GM12878 (cell line): ENCODE measurements at places on chromosomes 12 and 14. TPM values are rescaled to one million over a fixed set of nuclear protein-coding genes. Genes with fewer than 3 reads are reported as not detected.

DNA sequence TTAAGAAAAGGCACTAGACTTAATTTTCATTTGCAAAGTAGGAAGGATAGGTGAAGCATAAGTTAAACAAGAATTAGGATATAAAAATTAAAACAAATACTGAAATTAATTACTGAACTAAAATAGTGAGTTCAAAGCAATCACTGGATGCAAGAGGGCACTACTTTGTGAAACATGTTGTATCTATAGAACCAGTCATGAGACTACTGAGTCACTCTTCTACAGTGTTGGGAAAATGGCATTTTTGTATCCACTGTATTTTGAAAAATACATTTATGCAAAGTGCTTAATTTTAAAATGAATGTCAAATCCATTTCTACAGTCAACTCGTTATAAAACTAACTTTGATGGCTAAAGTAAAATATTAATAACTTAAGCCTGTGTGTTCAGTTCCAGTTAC lies 47.9 kb downstream of the SEL1L start:
- DNase-seq: no peak

- no peak for DNase-seq
Observed at GRCh38 chr12:9634177-9634803, 26.6 kb upstream of the KLRB1 start.

- DNase-seq: no peak
Observed at GRCh38 chr12:55822228-55822627, 4.4 kb downstream of the ORMDL2 start.

DNA sequence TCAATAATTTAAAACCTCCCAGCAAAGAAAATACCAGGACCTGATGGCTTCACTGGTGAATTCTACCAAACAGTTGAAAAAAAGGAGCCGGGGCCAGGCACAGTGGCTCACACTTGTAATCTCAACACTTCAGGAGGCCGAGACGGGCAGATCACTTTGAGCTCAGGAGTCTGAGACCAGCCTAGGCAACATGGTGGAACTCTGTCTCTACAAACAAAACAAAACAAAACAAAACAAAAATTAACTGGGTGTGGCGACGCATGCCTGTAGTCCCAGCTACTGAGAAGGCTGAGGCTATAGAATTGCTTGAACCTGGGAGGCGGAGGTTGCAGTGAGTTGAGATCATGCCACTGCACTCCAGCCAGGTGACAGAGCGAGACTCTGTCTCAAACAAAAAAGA lies 13.7 kb upstream of the TROAP start:
- DNase-seq: no peak

DNA sequence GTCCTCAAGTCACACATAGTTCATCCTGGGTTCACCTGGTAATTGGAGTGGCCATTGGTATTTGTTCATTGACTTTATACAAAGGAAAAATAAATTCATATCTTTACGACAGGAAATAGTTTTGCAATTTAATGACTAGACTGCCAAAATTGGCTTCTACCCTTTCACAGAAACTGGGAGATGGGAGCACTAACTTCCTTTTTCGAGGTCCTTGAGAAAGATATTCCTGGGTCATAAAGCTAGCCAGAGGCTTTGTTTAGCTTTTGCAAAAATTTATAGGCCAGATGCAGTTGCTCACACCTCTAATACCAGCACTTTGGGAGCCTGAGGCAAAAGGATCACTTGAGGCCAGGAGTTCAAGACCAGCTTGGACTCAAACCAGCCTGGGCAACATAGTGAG lies 10.2 kb upstream of the OR11G2 start:
- no peak for DNase-seq

DNA sequence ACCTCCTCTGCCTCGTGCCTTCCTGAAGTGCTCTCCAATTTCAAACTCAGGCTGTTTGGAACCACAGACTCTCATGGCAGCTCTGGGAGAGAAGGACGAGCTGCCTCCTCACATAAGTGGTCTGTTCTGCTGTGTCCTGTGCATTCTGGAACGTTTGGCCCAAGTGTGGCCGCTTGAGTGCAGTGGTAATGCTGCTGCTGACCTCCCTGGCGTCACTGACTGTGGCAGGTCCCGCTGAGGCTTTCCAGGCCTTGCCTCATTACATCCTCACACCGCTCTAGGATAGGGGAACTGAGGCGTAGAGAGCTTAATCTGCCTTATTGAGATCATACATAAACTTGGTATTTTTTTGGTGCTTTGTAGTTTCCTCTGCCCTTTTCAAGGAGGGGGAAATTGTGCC lies 14.2 kb downstream of the CCDC92 start:
- DNase-seq: no peak

DNA sequence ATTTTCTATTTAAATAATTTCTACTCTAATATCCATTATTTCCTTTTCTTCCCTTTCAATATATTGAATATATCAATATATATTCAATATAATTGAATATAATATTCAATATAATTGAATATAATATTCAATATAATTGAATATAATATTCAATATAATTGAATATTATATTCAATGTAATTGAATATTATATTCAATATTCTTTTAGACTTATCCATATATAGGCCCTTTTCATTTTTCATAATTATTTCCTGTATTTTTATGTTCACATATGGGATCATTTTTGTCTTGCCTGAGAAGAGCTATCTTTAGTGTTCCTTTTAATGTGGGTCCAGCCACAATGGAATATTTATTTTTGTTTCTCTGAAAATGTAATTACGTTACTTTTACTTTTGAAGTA lies 88.9 kb upstream of the ESRRB start:
- DNase-seq: no peak

GRCh38 chr14:79186523-79186922 lies 1016.4 kb downstream of the NRXN3 start:
- no peak for DNase-seq

DNA sequence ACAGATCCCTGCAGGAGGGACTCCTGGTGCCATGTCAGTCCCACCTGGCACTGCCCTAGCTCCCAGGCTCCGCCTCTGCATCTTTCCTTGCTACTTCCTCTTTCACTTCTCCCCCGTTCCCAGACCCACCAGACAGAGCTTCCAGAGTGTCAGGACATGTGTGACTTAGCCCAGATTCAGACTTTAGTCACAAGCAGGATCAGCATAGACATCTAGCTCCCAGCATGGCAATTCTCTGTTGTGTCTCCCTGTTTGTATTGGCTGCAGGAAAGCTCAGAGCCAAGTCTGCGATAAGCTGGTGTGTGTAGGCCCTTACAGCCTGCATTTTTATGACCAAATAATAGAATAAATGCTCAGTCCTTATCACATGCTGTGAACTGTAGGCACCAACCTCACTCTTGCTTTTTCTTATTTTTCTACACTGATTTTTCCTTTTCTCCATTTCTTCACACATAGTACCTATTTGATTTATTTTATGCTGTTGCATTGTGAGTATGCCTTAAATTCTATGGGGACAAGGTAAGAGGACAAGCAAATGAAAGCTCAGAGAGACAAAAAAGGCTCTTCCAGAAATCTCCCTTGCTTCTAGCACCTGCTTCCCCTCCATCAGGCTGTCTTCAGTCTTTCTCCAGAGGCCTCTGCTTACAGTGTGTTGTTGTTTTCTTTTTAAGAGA lies 5.9 kb downstream of the DHRS2 start:
- DNase-seq: no peak

GRCh38 chr12:94597268-94597667 lies 53.1 kb downstream of the TMCC3 start:
- no peak for DNase-seq

- DNase-seq: no peak
Observed at GRCh38 chr12:107845980-107846659, 71.6 kb downstream of the ASCL4 start.

- peak; percentile 63 for DNase-seq
Observed at GRCh38 chr12:108825201-108825950, 32.0 kb downstream of the SSH1 start.

- no peak for DNase-seq
Observed at GRCh38 chr12:5840944-5841343, 104.1 kb downstream of the ANO2 start.

DNA sequence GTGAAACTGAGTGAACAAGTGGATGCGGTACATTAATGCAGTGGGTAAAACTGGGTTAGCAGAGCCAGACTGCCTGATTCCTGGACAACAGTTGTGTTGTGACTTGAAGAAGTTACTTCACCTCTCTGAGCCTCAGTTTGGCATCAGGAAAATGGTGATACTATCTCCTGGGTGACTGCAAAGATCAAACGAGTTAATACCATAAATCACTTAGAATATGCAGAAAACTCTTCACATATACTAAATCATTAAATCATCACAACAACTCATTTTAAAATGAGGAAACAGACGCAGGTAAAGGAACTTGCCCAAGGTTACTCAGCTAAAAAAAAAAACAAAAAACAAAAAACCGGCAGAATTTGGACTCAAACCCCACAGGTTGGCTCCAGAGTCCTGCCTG lies 811 bp downstream of the MTERF2 start:
- DNase-seq: no peak

GRCh38 chr12:57781244-57781643 lies 1.3 kb upstream of the TSFM start:
- DNase-seq: no peak

DNA sequence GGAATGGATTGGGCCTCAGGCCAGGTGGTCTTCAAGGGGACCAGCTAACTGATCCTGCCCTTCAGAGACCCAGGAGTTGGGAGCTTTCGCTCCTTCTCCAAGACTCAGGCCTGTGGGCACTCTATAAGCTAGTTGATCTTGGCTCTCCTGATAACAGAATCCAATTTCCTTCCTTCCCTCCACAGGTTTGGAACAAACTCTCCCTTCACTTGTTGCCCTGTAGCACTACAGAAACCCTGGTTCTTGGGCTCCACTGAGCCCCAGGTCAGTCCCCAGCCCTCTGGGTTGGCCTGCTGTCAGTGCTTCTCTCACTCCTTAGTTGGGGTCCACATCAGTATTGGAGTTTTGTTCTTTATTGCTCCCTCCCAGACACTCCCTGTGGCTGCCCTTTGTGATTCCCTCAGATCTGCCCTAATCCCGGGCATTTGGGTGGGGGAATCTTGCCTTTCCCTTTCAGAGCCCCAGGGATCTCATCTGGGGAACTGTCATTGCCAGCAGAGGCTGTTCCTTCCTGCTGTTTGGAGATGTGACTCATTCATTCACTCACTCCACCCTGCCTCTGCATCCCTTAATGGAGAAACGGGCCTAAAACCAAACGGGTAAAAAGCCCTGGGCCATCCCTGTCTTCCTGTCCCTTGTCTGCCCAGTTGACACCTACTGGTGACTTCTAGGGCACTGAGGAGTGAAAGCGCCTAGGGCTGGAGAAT lies 4.4 kb upstream of the GPD1 start:
- DNase-seq: no peak

The STAC3 gene
- 5.5 and 5.7 TPM in 2 replicates for total RNA-seq

The LTBP2 gene
- 0.10 and 0.16 TPM in 2 replicates for total RNA-seq

The LTBR gene
- total RNA-seq: 0.44 and 0.45 TPM in 2 replicates
